ENCODE measurements at places on chromosomes 4 and X. TPM values are rescaled to one million over a fixed set of nuclear protein-coding genes. Genes with fewer than 3 reads are reported as not detected.
A peak's percentile ranks its signal among the peaks of the same experiment; 100 is the strongest.

DNA sequence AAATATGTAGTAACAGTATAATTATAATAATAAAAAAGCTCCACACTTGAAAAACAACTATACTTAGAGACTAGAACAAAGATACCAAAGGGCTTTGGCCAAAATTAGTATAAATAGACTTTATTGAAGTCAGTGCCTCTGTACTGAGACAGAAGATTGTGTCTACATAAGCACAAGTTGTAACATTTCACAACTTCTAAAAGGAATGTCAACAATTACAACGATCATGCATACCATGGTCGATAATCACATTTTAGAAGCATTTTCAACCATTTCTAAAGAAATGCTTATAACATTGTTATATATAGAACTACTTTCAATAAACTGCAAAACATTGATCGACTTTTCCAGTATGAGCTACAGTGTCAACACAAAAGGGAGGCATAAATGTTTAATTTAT lies 57.0 kb downstream of the DHX15 start:
- no peak for ATAC-seq
- H3K27ac ChIP-seq = no peak overlapping the region
- H3K4me1 ChIP-seq = peaks cover 10% of the 10 kb centered on the region
- H3K4me3 ChIP-seq = no peak overlapping the region

THAP9 gene
- 1.5 TPM for total RNA-seq

DNA sequence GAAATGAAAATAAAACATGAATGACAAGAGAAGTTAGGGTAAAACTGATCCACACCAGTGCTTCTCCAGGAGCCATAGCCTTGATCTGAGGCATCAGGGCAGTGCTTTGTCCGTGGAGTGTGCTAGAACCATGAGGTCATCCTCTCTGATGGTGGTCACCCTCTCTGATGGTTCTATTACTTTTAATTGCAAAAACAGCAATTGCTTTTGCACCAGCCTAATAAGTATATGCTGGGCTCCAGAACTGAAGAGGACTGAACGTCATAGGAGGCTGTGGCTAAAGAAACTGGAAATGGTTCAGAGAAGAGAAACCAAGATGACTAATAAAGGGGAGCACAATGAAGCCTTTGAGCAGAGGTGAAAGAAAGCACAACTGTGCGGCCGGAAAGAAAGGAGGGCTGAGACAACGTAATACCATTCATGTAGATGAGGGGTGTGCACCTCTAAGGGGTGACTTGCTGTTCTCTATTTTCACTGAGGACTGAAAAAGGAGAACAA lies 17.0 kb upstream of the TMEM154 start:
- peaks cover 9% of the 10 kb centered on the region for H3K27me3 ChIP-seq
- peak overlapping the region; percentile 29 for H3K4me3 ChIP-seq
- no peaks in the 10 kb centered on the region for H3K36me3 ChIP-seq
- peaks cover 5% of the 10 kb centered on the region for H3K4me1 ChIP-seq
- no peak overlapping the region for H3K27ac ChIP-seq

SLC25A6 gene
- total RNA-seq = 373 TPM

GRCh38 chr4:111028795-111029194 lies 405.9 kb upstream of the PITX2 start:
- H3K27ac ChIP-seq = no peak overlapping the region
- H3K36me3 ChIP-seq = no peaks in the 10 kb centered on the region
- H3K4me1 ChIP-seq = no peaks in the 10 kb centered on the region
- no peaks in the 10 kb centered on the region for H3K27me3 ChIP-seq
- ATAC-seq = no peak

GRCh38 chrX:55107262-55107661 lies 18.4 kb downstream of the PAGE2 start:
- no peak overlapping the region for H3K4me3 ChIP-seq
- no peak for ATAC-seq
- no peak overlapping the region for H3K27ac ChIP-seq
- no peaks in the 10 kb centered on the region for H3K36me3 ChIP-seq
- H3K4me1 ChIP-seq = no peaks in the 10 kb centered on the region

GRCh38 chr4:165915215-165915614 lies 42.2 kb downstream of the TLL1 start:
- no peak overlapping the region for H3K4me3 ChIP-seq
- H3K27me3 ChIP-seq = no peaks in the 10 kb centered on the region
- no peaks in the 10 kb centered on the region for H3K4me1 ChIP-seq
- no peak for ATAC-seq
- no peak overlapping the region for H3K27ac ChIP-seq
